ENCODE measurements at places on chromosomes 11 and 22. TPM values are rescaled to one million over a fixed set of nuclear protein-coding genes. Genes with fewer than 3 reads are reported as not detected.

The CD248 gene
- 77.4 TPM for total RNA-seq

The GDPD5 gene
- 52.9 TPM for total RNA-seq

The FGF4 gene
- not detected for total RNA-seq

The MS4A4A gene
- 29.1 TPM for total RNA-seq

The BUD13 gene
- total RNA-seq, result 14.1 TPM

The FGF19 gene
- not detected for total RNA-seq

The SLC22A12 gene
- total RNA-seq, result not detected

The BATF2 gene
- not detected for total RNA-seq

The FOLR1 gene
- total RNA-seq, result 1.8 TPM

The ST14 gene
- 3.8 TPM for total RNA-seq

The WBP2NL gene
- total RNA-seq, result not detected

DNA sequence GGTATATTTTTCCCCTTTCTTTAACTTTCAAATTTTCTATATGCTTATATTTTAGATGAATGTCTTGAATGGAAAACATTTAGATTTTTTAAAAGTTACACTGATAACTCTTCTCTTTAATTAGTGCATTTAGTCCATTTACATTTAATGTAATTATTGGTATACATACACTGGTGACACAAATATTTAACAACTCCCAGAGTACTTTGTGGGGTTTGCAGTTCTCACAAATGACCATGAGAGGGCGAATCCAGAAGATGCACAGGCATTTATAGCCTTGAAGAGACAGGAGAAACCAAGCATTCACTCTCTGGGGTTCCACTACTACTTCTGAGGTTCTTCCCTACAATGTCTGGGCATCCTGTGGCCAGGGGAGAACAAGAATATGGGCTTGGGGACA is 125.1 kb downstream of the TIMP3 start:
- DNase-seq, result no peak

DNA sequence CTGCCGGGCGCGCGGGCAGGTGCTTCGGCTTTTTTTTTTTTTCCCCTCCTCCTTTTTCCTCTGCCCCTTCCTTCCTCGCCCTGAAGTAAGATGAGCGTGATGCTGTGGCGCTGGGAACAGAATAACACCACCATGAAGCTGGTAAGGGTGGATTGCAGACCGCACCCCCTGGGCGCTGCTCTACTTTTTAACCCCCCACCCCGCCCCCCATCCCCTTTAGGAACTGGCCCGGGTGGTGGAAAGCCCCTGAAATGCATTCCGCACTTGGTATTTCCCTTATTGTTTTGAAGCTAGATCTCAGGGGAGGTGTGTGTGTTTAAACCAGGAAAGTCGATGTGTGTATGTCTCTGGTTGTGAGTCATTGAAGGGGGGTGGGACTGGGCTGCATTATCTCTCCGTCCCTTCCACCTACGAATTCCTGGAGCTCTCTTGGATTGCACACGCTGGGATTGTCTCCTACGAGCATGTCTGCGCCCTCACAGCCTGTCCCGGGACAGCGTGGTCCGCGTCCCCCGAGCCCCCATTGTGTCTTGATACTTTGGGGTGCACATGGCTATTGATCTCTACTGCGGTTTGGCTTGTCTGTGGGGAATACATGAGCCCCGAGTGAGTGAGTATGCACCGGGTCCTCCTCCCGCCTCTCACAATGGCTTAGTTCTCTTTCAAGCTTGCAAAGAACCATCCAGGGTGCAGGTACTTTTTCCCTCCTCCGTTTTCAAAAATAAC is 64.9 kb downstream of the NAV2 start:
- DNase-seq, result no peak

GRCh38 chr11:10392095-10393079 is 62.7 kb upstream of the AMPD3 start:
- DNase-seq, result no peak

- DNase-seq, result no peak
Observed at GRCh38 chr11:43419460-43419859, 60.7 kb downstream of the TTC17 start.

GRCh38 chr11:63608353-63609345 is 5.6 kb downstream of the PLAAT3 start:
- DNase-seq, result no peak

- no peak for DNase-seq
Observed at GRCh38 chr11:86807360-86807759, 7.0 kb downstream of the PRSS23 start.

DNA sequence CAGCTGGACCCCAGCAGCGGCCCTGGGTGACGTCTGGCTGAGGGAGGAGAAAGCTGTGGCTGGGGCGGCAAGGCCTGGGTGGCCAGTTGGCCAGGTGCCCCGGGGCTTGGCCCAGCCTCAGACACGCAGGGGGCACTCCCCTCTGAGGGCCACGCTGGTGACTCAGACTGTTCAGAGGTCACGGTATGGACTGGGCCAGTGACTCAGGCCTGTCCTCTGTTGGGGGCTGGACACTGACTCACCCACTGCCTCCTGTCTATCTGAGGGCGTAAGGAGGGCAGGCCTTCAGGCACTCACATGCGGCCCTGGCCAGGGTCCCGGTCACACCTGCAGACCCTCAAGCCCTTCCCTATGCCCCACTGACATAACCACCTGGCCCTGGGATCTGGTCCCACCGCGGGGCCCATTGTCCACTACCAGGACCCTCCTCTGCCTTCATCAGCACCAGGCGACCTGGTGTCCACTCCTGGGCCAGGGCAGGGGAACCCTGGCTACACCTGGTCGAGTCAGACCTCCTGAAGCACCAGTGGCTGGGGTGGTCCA is 3.7 kb upstream of the MUC5AC start:
- peak; percentile 34 for DNase-seq

DNA sequence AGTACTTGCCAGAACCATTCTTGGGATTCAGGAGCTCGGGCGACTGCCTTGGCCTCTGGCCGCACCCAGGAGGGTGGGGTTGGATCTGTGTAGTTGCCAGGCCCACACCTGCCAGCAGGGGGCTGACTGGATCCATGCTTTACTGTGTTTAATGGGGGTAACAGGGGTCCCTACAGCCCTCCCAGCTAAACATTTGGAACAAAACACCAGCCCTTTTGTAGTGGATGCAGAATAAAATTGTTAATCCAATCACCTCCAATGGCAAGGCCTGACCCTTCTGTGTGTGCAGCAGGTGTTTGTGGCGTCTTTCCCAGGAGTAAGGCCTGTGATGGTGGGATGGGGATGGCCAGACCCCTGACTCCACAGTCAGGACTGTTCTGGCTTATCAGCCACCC is 22.5 kb downstream of the SUN2 start:
- peak; percentile 52 for DNase-seq

DNA sequence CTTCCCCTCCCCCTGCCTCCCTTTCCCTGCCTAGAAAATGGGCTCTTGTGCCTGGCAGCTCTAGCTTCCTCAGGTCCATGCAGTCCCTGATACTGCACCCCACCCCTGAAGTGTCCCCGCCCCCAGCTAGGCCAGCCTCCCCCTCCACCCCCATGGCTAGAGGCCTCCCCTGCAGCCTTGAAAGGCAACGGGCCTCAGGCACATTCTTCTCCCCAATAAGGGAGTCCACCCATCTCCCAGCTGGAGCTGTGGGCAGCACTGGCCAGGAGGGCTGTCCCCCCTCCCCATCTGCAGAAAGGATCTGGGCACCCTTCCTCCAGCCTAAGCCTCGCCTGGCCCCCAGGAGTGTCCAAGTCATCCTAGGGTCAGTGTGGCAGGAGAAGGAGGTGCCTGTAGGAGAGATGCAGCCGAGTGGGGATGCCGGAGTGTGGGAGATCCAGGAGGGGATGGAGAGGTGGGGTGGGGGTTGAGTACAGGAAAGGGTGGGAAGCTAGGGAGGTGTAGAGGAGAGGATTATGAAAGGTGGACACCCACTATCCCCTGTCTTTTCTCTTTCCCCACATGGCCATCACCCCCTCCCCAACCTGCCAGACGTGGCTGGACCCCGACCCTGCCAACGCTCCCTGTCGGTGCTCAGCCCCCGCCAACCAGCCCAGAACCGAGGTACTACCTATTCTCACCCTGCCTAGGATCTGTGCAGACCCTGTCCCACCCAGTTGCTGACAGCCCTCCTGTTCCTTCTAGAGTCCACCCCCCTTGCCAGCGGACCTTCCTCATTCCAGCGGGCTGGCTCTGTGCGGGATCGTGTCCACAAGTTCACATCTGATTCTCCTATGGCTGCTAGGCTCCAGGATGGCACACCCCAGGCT is 9.3 kb downstream of the SMTN start:
- DNase-seq, result peak; percentile 91

- no peak for DNase-seq
Observed at GRCh38 chr22:24833881-24834495, 28.0 kb downstream of the SGSM1 start.

DNA sequence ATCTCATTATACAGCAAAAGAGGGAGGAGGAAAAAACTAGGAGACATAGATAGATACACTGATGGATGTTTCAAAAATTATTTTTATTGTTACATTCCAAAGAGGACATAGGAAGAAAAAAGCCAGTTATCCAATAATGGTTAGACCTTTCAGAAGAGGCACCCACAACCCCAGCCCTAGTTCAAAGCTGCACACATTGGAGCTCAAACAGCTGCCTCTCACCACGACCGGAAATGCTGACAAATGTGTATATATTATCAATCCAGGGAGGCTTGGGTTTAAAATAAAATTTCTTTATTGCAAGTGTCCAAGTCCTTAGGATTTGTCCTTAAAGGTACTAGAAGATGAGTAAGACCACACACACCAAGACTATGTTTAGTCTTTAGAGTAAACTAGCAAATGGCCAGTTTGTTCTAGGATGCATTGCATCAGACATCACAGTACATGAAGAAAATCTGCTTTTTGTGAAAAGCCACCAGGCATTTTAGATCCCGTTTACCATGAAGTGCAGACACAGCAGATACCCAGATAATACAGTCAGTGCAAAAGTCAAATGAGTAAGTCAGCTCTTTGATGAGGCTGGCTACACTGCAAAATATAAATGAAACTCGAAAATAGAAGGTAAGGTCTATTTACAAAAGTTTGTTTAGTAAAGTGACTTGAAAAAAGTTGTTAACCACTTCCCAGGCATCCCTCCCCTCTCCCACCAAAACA is 4.6 kb upstream of the ASCL3 start:
- DNase-seq, result no peak

GRCh38 chr22:20010307-20011122 is 6.1 kb downstream of the ARVCF start:
- DNase-seq, result no peak

DNA sequence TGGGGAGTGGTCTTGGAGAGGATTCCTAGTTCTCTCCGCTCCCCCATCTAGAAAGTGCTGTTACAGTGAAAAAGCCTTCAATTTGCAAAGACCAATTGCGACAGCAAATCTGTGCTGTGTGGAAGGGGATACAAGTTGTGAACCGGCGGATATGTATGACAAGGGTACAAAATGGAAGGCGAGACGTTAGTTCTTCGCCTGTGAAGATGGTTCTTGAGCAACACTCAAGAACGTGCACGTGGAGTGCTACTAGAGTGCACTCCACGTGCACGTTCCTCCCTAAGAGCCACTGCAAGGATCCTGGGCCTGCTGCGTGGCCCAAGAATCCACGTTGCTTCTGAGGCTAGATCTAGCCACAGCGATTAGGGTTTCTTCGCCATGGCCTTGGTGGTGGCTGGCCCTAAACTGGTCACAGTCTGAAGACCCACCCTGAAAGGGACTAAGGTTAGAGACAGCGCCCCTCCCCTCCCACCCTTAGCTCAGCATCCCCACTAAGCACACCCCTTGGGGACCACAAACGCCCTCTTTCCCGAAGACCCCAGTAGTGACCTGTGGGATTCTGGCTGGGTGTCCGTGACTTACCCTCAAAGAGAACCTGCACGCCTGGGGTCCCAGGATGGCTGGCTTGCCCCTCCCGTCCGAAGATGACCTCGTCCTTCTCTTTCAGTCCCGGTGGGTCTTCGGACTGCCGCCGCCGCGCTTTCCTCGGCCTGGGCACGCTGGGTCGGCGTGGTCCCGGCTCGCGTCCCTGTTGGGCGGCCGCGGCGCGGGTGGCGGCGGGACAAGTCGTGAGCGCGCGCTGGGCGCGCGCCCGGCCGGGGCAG is 519 bp upstream of the PDE3B start:
- no peak for DNase-seq

GRCh38 chr11:7531011-7531410 is 17.2 kb downstream of the PPFIBP2 start:
- no peak for DNase-seq

DNA sequence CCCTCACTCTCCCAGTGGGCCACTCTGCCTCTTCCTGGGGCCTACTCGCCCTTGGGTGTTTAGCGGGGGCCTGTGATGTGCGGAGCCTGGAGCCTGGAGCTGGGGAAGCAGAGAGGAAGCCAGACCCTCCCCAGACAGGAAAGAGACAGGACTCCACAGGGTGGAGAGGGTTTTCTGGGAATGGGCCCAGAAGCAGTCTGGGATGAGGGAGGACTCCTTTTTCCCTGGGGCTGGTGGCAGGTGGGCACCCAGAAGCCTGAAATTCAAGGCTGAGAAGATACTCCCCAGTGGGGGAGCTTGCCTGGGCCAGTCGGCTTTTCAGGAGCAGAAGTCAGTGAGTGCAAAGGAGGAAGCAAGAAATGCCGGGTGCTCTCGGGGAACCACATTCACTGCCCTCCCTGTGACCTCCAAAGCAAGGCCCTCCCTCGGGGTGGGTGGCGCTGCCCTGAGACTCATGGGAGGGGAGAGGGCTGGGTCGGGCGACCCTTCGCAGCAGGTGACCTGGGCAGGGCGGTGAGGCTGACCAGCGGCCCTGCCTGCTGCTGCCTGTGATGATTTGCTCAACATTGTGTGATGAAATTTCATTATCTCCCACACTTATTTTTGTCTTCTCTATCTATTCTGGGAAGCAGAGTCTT is 1377.4 kb downstream of the BRD1 start:
- no peak for DNase-seq

DNA sequence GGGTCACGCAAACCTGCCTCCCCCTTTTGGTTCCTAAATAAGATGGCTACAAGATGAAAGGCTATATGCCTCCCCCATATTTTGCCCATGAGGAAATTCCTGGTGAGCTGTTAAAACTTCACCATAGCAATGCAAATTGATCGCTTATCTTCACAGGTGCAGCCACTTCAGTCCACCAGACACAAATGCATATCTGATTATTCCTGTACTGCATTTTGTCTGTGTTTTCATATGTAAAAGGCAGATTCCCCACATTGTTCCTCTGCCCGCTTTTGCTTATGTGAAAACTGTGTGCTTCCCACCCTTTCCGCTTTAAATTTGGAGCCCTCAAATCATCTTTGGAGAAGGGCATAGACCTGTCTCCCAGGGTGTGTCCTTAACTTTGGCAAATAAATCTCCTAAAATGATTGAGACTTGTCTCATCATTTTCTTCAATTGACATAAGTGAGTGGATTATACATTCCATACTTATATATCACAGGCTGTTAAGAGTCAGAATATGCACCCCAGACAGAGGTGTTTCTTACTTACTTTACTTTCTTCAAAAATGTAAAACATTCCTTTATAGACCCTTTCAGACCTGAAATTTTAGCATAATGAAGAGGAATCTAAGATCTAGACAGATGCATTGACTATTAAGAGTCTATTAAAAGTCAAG is 116.4 kb downstream of the CASP12 start:
- DNase-seq, result no peak

- no peak for DNase-seq
Observed at GRCh38 chr11:1337647-1338007, 28.2 kb upstream of the TOLLIP start.

GRCh38 chr11:1469287-1469910 is 17.2 kb downstream of the MOB2 start:
- no peak for DNase-seq

- DNase-seq, result no peak
Observed at GRCh38 chr11:33723238-33723881, 12.9 kb downstream of the CD59 start.

- no peak for DNase-seq
Observed at GRCh38 chr11:13776134-13776815, 107.8 kb downstream of the FAR1 start.
